Ureter (tissue), 1 donor: ENCODE measurements at places on chromosomes 12 and 14.

DNA sequence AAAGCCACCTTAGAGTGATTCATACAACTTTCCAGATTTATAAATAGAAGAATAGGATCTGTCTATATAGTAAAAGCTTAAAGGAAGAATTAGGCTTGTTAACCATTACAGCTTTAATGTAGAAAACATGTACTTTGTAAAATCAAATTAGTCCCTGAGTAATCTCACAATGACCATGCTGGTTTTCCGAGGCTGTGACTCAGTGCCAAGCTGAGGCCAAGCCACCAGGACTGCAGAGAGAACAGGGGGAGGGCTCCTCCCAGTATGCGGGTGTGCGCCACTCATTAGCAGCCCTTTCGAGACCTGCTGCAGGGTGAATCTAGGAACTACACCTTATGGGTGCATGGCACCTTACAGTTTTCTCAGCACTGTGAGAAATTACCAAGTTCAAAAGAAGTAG is 167.0 kb downstream of the EFCAB11 start:
- DNase-seq, result no peak

DNA sequence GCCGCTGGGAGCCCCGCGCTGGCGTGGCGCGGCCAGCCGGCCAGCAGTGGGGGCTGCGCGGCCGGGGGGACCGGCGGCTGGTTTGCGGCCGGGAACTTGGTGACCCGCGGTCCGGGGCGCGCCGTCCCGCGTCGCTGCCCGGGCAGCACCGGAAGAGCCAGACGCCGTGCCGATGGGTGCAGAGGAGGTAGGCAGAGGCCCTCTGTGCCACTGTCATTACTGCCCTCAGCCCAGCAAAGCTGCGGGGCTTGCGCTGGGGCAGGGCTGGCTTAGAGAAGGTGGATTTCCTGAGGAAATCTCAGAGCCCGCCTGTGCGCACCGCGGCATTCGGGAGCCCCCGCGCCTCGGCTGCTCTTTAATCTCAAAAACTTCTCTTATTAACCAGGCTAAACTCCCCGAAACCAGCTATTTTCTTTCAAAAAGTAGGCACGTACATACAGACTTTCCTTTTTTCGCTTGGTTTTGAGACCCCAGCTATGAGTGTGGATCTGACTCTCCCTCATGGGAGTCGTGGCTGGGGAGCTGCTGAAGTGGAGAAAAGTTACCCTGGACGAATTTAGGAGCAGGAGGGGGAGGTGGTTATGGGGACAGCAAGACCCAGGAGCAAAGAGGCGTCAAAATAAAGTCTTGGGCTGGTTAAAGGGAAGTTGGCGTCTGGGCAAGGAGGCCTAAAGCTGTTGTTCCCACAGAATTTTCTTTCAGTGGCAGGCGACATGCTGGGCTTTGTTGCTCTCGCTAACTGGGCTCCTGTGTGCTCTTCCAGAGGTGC is 802 bp downstream of the SUSD6 start:
- DNase-seq, result no peak

DNA sequence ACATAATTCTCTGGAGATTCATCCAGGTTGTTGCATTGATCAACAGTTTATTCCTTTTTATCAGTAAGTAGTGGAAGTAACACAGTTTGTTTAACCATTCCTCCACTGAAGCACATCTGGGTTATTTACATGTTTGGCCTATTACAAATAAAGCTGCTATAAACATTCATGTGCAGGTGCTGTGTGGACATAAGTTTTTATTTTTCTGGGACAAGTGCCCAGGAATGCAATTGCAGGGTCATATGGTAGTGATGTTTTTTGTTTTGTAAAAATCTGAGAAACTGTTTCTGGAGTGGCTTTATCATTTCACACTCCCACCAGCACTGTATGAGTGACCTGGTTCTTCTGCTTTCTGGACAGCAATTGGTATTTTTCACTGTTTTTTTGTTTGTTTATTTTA is 505.4 kb downstream of the CCER1 start:
- DNase-seq, result no peak

DNA sequence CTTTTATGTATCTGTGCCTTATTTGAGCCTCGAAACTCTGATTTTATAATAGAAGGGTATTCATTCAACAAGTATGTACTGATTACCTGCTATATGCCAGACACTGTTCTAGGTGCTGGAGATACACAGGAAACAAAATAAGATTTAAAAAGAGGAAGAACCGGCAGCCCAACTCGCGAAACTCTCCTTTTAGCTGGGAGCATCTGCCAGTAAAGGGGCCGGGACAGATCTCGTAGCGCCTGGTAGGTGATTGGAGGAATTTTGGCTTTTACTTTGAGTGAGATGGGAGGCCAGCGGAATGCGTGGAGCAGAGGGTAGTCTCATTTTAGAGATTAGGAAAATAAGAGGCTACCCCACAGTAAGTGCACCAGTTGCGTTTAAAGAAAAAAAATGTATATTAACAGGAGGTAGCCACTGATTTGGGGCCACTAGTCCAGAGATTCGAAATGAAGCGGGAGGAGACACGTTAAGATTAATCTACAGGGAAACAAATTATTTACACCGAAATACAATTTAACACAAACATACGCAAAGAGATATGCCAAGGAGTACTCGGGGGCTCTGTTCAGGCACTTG is 520 bp upstream of the MON2 start:
- no peak for DNase-seq

DNA sequence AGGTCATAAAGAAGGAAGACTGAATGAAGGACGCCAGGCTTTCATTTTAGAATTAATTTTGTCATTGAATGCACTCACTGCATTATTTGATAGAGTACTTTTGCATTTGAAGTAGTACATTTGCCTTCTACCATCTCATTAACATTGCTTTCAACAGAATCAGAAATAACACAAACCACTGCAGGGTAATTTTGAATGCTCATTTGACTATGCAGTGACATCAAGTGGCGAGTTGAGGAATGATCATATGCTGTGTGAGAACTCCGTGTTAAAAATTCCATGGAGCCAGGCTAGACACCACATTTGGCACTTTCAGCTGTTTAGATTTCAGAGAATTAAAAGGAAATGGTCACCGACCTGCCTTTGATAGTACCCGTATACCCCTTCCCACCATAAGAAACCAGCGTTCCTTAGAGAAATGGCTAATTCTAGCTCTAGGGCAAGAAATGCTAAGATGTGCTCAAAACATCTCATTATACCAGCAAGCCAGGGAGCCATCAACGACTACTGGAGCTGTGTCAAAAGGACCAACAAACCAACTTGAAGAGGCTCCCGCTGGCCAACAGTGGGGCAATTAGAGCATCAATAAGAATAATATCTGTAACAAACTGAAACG is 16.5 kb downstream of the HEBP1 start:
- no peak for DNase-seq

- DNase-seq, result peak; percentile 76
Observed at GRCh38 chr14:99192028-99192621, 79.9 kb downstream of the BCL11B start.

- DNase-seq, result no peak
Observed at GRCh38 chr12:2382370-2383155, 329.8 kb downstream of the CACNA1C start.

DNA sequence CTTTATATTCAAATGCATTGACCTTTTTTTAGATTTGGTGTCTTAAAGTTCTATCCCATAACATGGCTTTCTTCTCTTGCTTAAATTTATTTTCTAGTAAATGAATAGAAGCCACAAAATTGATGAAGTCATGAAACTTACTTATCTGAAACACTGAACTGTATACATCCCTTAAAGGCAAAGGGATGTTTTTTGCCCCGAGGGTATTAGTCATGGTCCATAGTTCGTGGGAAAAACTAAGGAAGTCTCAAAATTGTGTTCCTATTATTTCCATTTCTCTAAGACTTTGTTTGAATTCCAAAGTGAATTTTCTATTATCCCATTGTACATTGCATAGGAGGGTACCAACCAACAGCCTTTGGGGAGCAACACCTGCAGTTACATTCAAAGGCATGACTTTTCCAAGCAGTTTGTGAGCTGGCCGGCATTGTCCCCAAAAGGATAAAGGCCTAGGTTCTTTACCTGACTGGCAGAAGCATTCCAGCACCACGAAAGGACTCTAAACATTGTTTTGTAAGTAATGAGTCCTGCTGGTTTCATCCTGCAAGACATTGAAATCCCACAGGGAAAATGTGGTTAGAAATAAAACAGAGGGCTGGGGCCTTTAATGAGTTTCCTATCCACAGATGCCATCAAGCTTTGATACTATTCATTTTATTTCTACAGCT is 473.5 kb downstream of the PRKD1 start:
- DNase-seq, result no peak

- DNase-seq, result no peak
Observed at GRCh38 chr14:26526137-26526536, 71.7 kb downstream of the NOVA1 start.

GRCh38 chr12:79063258-79063657 is 198.7 kb downstream of the SYT1 start:
- DNase-seq, result no peak

GRCh38 chr12:119843100-119843499 is 34.0 kb downstream of the CIT start:
- DNase-seq, result no peak

DNA sequence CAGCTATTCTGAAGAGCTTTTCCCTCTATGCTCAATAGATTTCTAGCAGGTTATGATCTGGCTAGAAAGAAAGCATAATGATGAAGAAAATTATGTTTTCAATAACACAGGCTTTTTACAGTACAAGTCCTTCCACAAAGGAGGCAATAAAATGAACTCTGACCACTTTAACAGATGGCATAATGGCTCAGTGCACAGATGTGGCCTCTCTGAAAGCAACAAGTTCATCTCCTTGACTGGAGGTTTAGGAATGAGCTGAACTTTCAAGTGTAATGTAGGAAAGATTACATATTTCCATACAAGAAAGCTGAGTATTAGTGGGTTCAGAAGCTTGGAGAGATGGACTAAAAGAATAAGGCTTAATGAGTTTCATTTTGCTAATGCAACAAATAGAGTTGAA is 147.4 kb downstream of the EFCAB11 start:
- no peak for DNase-seq

DNA sequence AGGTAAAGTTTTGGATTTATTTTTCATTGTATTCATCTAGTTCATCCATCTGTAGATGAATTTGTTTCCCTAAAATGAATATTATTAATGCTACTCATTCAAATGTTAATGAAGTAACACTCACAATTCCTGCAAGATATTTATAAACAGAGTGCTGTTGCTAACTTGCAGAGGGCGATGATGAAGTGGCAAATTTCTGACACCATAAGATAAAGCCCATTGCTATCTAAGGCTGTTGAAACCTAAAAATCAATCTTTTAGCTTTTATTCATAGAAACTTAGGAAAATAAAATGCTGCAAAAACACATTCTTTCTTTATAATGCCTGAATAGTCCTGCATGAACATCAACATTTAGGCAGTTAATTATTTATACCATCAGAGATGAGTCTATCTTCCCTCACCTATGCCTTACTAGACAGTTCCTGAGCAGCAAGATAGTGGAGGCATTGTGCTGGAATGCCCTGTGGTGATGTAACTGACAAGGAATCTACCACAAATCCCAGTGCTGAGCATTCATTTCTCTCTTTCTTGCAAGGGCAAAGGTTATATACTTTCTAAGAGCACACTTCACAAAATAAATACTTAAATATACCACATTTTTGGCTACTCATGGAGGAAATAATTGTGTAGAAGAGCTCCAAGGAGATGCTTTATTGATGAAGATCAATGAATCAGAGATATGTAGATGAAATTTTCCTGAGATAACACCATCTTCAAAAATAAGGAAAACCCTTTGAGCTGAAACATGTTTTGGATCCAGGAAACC is 57.6 kb downstream of the LMNTD1 start:
- no peak for DNase-seq

GRCh38 chr12:109912855-109913321 is 12.8 kb downstream of the TCHP start:
- no peak for DNase-seq

DNA sequence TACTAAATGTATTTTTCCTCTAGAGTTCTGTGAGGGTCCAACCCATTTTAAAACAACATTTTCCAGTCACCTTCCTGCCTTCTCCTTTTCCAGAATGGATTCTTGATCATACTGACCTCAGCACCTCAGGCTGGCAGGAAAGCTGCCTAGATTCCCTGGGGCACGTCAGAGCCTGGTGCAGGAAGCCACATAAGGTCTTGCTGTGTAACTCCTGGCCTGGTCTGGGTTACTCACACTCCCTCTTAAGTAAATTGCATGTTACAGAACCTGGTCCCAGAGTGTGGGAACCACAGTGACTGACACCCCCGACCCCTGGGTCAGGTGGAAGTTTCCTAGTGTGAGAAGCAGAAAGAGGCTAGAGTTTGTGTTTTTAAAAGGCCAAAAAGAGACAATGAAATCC is 209.8 kb downstream of the SPTSSA start:
- no peak for DNase-seq

DNA sequence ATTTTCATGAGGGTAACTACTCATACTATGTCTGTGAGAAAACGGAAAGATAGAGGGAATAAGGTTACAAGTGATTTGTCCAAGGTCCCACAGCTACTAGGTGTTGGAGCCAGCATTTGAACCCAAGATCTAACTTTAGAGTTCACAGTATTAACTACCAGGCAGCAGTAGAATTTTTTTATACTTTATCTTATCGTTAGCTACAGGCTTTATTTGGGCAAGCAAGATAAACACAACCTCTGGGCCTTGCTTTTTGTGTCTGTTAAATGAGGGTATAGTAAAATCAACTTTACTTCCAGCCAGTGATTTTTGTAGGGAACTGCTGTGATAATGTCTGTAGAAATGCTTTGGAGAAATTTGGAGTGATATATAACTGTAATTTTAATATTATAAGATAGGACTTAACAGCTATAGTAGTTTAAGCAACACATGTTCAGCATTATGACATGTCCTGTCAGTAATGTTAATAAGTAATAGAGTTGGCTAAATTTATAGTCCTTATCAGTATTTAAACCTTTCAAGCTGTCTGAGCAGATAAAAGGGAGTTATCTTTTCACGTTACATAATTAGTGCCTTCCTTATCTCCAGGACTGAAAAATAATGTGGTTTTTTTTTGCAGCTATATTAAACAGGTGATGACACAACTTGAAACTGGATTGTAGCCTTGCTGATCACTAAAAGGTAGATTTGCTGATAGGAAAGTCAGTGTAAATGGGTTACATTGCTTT is 12.8 kb downstream of the LEMD3 start:
- no peak for DNase-seq

- no peak for DNase-seq
Observed at GRCh38 chr12:56749359-56749758, 2.8 kb downstream of the PRIM1 start.

GRCh38 chr14:58969951-58970751 is 218.3 kb upstream of the DAAM1 start:
- no peak for DNase-seq

- DNase-seq, result no peak
Observed at GRCh38 chr12:130644566-130644965, 71.5 kb downstream of the RIMBP2 start.
